Brain pericyte (primary cell): ENCODE measurements at places on chromosomes 1 and 21.

DNA sequence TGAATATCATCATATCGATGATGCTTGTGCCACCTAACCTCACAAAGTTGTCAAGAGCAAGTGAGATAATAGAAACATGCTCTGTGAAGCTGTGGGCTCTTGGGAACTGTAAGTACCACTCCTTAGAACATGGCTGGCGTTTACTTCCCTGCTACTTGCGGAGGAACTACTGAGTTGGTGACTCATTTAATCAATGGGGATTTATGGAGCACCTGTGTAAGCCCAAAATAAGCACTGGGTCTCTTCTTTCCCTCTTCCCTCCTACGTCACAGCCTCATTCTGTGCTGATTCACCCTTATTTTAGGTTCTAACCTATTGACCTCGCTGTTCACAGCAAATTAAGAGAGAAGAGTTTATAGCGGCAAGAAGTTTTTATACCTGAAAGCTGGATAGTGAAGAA is 52.9 kb downstream of the PRDM2 start:
- no peak for DNase-seq

- no peak for DNase-seq
Observed at GRCh38 chr21:38282921-38283320, 26.1 kb downstream of the KCNJ15 start.

DNA sequence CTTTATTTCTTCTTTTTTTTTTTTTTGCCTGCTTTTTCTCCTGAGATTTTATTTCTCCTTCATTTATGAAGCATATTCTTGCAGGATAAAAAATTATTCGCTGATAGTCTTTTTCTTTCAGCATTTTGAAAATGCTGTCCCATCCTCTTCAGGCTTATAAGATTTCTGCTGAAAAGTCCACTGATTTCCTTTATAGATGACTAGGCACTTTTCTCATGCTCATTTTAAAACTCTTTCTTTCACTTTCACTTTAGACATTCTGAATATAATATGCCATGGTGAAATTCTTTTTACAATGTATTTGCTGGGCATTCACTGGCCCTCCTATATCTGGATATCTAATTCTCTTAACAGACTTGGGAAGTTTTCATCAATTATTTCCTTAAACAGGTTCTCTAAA is 25.5 kb upstream of the GTF2B start:
- no peak for DNase-seq

GRCh38 chr1:153662269-153662668 is 3.8 kb downstream of the SNAPIN start:
- DNase-seq, result no peak

DNA sequence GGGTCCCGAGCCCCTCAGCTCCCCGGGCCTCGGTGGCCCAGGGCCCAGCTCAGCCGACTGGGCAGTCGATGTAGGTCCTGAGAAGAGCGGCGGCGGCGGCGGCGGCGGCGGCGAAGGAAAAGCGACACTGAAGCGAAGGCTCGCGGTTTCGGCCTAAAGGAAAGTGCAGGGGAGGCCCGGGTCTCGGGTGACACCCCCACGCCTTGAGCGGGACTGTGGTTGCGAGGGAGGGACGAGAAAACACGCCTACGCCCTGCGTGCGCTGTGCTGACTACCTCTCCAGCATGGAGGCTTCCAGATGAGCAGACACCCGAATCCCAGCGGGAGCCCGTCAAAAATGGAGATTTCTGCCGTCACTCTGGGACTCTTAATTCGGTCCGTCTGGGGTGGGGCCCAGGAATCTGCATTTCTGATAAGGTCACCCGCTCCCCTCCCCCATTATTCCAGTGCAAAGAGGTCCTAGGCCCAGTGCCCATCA is 31.2 kb downstream of the DNTTIP2 start:
- no peak for DNase-seq

GRCh38 chr21:41593760-41594138 is 85.8 kb upstream of the TMPRSS2 start:
- DNase-seq, result no peak

- no peak for DNase-seq
Observed at GRCh38 chr1:49307457-49307856, 530.8 kb upstream of the BEND5 start.

- no peak for DNase-seq
Observed at GRCh38 chr1:209727785-209728184, 23.1 kb downstream of the HSD11B1 start.

DNA sequence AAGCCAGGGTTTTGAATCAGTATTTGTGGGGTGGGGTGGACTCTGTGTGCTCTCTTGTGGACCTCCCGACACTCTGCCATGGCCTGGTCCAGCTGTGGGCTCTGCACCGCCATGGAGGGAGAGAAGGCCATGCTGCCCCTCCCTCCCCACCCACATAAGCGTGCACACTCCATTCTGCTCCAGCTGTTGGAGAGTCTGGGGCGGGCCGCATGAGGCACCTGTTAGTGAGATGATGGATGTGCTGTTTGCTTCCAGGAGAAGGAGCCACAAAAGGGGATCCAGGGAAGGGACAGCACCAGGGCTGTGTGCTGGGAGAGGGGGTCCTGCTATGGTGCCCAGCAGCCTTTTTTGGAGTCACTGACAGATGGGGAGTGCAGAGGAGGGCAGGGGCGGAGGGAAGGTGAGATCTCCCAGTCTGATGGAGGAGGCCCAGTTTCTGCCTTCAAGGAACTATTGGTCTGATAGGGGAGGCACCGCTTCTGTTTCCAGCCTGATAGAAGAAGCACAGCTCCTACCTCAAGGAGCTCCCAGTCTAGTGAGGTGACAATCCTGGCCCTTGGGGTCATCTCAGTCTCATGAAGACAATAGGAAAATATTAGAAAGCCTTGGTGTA is 101.5 kb downstream of the ACTL8 start:
- DNase-seq, result no peak

DNA sequence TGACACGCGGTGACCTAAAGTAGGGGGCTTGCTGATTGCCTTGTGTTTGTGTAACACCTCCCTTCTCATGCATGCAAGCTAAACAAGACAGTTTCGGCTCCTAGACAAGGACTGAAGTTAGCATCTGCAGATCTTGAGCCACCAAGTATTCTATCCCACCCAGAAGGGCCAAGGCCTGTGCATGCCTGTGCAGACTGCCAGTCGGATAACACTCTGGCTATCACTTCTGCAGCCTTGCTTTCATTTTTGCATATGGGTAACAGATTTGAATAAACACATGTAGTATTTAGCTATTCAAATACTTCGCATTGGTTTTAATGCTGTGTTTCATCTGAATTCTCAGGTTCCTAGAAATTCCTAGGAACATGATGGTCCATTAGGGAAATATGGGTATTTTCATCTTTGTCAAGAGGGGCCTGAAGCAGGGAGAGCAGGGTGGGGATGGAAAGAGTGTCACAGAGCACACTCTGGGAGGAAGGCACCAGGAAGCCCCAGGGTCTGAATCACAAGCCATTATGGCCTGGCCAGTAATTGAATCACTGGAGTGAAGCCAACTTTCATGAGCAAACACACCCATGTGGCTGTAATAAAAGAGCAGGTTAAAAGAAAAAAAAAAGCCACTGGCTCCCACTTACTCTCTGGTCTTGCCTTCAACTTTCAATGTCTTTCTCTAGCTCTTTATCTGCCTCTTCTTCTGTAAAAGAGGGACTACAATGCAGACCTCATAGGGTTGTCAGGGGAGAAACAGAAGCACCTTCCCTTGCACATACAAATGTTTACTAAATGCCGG is 28.3 kb downstream of the GADD45A start:
- DNase-seq, result no peak

- DNase-seq, result no peak
Observed at GRCh38 chr1:195898373-195898772, 709.9 kb downstream of the KCNT2 start.

- peak; percentile 67 for DNase-seq
Observed at GRCh38 chr1:116855773-116856201, 53.9 kb upstream of the PTGFRN start.

GRCh38 chr1:59530119-59530518 is 233.2 kb downstream of the FGGY start:
- DNase-seq, result no peak

- no peak for DNase-seq
Observed at GRCh38 chr1:11650331-11650991, 3.8 kb downstream of the FBXO2 start.

GRCh38 chr1:208349694-208350330 is 105.6 kb upstream of the PLXNA2 start:
- no peak for DNase-seq

- no peak for DNase-seq
Observed at GRCh38 chr1:203700901-203701300, 64.1 kb upstream of the LAX1 start.

DNA sequence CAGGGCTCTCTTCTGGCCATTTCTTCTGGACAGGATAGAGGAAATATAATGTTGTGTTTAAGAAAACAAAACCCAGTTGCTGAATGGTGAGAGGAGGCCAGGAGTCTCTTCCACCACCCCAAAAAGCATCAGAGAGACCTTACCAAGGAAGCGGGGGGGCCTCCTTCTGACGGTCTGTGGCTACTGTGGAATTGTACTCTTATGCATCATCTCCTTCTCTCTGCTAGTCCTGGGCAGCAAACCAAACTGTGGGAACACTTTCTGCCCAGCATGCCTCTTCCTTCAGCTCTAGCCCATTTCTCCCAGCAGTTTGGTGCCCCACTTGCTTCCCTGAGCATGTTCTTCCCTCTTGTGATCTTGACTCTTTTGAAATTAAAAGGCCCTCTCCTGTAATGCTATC is 157.7 kb downstream of the HHIPL2 start:
- DNase-seq, result no peak

GRCh38 chr21:32611471-32611997 is 643 bp downstream of the CFAP298 start:
- DNase-seq, result no peak
